ENCODE measurements at places on chromosomes 4 and X.

GRCh38 chr4:47744253-47744652, 93.6 kb downstream of the CORIN start:
- DNase-seq = no peak

DNA sequence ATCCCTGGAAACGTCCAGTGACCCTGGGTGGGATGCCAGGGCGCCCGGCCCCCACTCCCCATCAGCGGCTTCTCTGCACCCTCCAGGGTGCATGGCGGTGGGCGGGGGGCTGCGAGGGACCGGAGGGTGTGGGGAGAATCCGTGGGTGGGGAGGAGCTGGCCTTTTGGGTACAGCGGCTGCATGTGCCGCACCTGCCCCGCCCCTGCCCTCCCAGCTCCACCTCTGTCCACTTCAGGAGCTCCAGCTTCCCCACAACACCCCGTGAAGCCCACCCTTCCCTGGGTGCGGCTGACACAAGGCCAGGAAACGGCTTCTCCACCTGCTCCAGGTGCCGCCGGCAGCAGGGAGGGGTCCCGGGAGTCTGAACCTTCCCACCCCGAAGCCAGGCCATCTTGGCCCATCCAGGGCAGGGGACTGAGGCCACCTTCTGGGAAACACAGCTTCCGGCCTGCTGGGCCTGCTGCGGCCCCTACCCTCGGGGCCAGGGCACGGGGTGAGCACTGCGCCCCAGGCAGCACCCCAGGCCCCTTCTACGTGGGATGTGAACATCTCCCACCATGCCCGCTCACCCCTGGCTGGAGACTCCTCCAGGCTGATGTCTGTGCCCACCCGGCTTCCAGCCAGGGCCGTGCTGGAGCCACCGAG, 34.6 kb downstream of the CPLX1 start:
- DNase-seq = no peak

GRCh38 chr4:68338625-68339024, 11.3 kb downstream of the YTHDC1 start:
- DNase-seq = no peak

GRCh38 chrX:107646735-107647134, 18.4 kb downstream of the PRPS1 start:
- DNase-seq = no peak

DNA sequence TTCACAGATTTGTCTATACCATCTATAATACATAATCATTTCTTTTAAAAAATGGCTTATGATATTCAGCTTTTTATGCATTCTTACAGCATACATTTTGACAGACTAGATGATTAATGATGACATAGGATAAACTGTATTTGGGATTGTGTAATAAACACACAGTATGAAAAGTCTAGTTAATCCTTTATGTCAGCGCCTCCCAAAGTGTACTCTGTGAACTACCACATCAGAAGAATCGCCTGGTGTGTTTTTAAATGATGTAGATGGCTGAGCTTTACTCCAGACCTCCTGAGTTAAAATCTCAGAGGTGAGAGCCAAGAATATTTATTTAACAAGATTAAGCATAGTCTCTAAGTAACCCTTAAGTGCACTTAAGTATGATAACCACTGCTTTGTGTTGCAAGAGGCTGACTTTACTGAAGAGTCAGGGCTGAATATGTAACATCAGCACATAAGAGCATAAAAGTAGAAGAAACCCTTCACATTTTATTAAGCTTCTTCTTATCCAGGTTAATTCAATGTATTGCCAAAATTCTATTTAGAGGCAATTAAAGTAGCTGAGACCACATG, 104.2 kb downstream of the ANK2 start:
- DNase-seq = no peak

DNA sequence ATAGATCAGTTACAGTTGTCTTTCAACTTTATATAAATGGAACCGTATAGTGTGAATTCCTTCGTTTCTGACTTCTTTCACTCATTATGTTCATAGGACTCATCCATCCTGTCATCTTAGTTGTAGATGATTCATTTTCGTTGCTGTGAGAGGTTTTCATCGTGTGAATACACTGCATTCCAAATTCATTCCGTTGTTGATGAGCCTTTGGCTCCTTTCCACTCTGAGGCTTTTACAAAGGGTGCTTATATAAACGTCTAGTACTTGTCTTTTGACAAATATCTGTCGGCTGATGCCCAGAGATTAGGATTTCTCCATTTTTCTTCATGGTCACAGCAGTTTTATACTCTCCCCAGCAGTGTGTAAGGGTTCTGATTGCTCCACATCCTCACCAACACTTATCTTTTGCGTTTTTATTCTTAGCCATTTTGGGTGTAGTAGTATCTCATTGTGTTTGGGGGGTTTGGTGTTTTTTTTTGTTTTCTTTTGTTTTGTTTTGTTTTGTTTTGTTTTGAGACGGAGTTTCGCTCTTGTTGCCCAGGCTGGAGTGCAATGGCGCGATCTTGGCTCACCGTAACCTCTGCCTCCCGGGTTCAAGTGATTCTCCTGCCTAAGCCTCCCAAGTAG, 48.6 kb downstream of the LRP2BP start:
- DNase-seq = no peak

- DNase-seq = no peak
Measured at GRCh38 chr4:155818639-155819038, 47.4 kb downstream of the ASIC5 start.

- DNase-seq = no peak
Measured at GRCh38 chr4:25174674-25175073, 14.4 kb upstream of the SEPSECS start.

- DNase-seq = no peak
Measured at GRCh38 chr4:95084584-95084983, 326.8 kb downstream of the BMPR1B start.

DNA sequence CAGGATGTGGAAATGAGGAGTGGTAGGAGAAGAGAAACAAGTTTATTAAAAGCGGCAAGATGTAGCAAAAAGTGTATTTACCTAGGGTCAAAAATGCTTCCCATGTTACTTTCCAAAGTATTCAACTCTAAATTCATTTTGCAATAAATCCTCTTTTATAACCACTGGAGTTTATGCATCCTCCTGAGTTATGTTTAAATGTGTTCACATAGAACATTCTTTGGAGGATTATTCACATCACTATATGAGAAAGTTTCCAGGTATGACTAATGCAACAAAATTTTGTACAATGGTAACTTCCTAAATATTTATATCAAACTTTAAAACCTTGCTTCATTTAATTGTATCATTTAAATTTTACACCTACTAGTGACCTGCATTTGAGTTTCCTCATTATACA, 870.6 kb upstream of the SLIT2 start:
- DNase-seq = no peak

DNA sequence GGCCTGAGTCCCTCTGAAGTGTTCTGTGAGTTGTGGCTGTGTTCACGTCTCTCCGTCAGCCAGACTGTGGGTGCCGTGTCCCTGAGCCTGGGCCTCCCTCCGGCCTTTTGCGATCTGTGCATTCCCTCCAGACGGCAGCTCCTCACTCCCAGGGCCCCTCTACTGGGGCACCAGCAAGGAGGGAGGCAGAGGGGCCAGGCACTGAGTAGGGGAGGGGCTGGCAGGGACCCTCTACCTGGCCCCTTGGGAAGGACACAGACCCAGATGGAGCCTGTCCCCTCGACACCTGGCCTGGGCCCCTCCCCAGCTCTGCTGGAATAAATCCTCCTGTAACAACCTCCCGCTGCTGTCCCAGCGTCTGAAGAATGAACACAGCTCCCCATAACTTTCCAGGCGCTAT, 110.0 kb upstream of the NKX1-1 start:
- DNase-seq = no peak

DNA sequence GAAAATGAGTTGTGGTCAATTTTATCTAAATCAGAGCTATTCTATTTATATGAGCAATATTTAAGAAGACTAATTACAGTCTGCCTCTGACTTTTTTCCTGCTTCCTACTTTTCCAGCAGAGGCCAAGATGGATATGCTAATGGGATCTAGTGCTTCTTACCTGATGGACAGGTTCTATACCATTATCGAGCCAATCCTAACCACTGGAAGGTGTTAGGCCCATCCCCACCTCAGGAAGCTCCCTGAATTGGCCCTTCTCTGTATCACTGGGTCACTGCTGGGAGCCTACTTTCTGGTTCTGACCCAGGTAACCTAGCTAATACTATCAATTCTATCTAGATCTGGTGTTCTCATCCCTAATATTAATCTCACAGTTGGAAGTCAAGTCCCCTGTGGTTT, 577 bp upstream of the YIPF7 start:
- no peak for DNase-seq

DNA sequence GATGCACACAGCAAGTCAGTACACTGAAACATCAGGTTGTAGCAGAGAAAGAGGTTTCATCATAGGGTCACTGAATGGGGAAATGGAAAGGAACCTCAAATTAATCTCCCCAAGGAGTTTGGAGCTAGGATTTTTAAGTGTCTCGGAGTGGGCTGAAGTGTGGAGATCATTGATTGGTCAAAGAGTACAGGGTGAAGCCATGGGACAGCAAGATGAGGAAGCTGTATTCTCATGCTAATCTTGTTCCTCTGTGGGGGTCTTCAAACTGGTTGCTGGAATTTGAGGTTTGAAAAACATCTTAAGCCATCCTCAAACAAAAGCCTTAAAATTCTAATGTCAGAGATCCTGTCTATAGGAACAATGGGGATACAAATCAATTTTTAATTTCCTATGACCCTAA, 78.8 kb upstream of the TEX13A start:
- DNase-seq = no peak

GRCh38 chr4:52891743-52892142, 29.6 kb downstream of the RASL11B start:
- no peak for DNase-seq

DNA sequence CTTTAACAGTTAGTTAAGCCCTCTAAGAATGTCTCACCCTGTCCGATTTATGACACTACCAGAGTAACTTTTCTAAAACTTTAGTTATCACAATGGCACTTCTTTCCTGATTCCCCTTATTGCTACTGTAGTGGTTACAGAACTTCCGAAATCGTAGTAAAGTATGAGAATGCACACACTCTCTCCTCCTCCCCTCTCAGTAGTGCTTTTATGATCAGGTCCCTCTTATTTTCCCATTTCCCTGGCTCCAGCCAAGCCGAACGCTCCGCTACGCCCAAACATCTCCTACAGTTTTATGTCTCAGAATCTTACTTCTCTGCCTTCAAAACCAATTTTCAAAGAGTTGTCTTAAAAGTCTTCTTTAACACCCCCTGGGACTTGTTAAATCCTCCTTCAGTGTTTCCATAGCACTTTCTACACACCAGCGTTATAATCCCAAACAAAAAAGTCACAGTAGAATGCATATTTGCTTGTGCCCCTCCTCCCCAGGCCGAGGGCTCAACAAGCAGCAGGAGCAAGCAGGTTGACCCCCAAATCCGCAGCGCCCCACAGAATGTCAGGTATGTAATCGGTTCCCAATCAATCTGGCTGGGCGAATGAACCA, 671 bp downstream of the HPF1 start:
- no peak for DNase-seq

DNA sequence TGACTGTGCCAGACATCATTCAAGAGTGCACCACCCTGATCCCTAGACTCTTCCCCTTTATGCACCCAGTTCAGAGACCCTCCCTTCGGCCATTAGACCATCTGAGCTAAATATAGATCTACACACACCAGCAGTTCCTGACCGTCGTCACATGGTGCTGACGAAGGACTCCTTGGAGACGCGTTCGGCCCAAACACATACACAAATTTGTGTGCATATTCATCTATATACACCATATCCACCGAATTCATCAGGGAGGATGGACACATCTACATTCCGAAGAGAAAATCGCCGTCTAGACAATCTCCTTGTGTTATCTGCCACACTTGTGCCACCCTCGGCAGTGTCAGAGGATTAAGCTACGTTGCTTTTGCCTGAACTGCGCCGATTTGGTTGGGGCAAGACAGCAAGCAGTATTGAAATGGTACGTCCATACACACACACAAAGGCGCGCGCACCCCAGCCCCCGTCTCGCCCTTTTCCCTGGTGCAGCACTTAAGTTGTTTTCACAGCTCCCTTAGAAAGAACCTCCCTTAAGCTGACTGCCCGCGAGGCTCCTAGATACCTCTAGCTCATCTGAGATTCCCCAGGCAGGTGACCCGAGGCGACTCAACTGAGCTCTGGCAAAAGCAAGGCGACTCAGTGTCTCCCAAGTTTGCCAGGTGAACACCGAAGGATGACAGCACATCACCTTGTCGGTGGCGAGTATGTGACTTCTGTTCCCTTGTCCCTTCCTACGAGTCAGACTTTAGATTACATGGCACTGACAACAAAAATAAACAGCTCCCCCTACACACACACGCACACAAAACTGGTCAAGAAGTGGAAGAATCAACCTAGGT, 1.0 kb downstream of the RASGEF1B start:
- DNase-seq = no peak

DNA sequence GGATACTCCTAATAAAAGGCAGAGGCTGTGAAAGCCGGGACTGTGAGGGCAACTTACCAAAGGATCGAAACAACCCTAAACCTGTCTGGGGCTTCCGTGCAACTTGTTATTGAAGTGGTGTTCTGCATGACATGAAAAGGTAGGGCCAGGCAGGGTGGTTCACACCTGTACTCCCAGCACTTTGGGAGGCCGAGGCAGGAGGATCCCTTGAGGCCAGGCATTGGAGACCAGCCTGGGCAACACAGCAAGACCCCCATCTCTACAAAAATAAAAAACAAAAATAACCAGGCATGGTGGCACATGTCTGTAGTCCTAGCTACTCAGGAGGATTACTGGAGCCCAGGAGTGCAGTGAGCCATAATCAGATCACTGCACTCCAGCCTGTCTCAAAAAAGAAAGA, 12.3 kb downstream of the CASP3 start:
- DNase-seq = no peak

GRCh38 chr4:187183346-187183745, 459.7 kb upstream of the FAT1 start:
- no peak for DNase-seq

DNA sequence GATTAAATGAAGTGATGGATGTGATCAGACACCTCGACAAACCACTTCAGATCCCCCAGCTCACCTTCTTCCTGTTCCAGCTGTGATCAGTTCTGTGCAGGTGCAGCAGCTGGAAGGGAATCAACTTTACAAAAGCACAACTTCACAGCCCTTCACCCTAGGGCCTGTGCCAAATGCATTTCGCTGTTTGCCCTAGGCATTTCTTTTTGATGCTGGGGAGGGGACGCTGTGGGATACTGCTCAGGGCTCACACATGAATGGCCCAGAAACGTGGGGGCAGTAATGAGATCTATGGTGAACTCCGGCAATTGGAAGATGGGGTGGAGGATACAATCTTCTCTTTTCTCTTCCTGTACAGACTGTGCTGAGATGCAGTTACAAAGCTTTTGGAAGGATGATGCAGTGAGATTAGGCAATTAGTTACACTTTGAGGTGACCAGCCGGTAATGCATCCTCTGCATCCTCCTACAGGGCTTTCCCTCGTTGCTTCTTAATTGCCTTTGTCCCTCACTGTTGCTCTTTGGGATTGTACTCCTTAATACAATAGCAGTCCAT, 215.1 kb upstream of the PITX2 start:
- DNase-seq = no peak
